Ovary (tissue), 10 donors: ENCODE measurements at places on chromosomes 1 and 21.
A peak's percentile ranks its signal among the peaks of the same experiment; 100 is the strongest.

DNA sequence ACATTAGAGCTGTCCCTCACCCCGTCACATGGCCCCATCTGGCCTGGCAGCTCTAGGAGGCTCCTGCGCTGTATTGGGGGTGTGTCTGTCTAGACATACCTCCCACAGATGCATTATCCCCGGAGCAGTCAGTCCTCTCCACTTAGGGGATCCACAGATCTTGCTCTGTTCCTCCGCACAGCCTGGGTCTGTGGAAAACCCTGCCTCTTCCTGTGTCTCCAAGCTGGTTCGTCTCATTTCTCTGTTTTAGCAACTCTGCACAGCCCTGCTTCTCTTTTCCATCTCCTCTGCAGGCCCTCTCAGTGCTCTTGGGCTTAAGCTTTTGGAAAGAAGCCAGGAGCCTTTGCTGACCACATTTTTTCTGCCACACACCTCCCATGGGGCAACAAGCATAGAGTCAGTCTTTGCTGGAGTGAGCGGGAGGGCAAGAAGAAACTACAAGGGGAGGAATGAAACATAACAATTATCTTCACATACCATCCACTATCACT lies 241.5 kb downstream of the FOXD2 start:
- DNase-seq, result no peak

- DNase-seq, result no peak
Observed at GRCh38 chr1:226692051-226692792, 46.9 kb downstream of the ITPKB start.

DNA sequence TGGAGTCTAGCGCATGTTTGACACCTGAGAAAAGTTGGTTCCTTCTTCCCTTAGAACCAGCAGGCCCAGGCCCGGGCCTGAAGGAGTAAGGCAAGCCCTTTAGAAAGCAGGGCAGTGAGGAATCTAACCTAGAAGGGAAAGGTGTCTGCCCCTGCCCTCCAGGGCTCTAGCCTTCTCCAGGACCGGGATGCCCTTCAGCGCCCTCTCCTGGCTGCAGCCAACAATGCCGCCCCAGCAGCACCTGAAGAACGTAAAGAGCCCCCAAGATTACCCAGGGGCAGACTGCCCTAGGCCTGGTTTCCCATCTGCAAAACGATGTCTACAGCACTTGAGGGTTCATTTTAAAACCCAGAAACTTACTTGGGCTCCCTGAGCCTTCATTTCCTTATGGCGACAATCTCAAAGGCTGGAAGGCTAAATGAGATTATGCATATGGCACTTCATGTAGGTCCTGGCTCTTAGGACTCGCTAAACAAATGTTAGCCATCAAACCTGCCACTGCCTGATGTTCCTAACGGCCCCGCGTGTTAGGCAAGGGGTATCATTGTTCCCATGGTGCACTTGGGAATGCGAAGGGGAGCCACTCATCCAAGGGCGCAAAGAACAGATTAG lies 106.7 kb upstream of the KLHDC7A start:
- DNase-seq, result no peak

DNA sequence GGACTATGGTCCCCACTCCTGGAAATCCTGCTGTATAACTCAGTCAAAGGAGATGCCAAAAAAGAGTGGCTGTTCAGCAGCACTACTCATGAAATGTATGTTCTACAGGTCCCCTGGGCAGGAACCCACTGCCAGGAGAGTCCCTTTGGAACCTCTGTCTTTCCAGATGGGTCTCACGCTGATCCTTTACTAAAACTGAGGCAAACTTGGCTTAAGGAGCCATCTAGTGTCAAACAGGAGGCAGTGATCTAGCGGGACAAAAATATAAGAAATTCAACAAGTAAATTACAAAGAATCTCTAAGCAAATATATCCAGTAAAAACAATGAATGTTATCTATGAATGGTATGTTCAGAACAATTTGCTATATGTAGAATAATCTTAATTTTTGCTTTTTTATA lies 80.5 kb upstream of the PRMT6 start:
- DNase-seq, result no peak

DNA sequence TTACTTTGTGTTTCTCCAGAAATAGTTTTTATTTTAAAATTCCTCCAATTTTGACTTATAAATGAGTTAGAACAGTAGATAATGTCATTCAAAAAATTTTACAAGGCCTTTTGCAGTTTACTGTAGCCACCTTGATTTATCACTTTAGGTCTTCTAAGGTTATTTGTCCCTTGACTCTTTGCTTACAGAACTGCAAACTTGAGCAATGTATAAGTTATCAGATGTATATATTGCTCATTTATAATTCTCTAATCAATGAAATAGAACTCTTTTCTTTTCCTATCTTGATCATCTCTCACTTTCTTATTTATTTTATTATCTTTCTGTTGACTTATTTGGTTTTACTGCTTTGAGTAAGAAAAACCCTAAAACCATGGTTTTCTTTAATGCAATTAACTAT lies 5.8 kb upstream of the SPTA1 start:
- DNase-seq, result no peak

- DNase-seq, result no peak
Observed at GRCh38 chr21:16642353-16642752, 870.5 kb upstream of the CXADR start.

DNA sequence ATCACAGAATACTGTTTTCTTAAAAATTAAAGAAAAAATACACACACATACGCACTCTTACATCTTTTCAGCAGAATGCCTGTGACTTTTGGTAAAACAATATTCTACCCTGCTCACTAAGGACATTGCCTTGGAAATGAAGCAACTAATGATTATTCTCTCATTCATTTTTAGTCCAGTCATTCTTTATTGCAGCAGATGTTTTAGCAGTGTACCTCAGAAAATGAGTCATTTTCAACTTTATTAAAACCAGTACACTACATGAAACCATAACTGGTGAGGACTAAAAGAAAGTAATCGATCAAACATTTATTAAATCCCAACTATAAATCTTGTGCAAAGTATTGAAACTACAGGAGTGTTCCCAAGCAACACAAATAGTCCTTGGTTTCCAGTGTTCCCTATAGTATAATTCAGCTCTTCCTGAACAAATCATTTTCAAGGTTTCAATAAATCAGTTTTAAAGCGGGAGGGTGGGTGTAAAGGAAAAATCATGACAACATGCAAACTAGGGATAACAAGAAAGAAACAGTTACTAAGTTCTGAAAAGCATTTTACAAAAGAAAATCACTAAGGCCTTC lies 114.2 kb downstream of the ADGRL4 start:
- DNase-seq, result no peak

DNA sequence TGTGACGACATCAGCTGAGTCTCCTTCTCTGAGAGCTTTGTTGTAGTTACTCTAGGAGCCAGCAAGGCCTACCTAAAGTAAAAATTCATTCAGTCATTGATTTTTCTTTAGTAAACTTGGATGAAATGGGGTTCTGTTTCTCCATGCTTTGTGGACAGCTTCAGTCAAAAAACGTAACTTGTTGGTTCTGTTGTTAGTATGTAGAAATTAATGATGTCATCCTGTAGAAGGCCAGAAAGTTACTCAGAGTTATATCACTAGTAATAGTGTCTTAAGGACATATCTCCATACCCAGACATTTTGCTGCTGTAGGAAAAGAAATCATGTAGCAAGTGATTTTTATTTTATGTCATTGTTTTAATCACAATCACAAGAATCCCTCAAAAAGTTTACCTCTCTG lies 43.0 kb downstream of the KDM1A start:
- DNase-seq, result no peak

DNA sequence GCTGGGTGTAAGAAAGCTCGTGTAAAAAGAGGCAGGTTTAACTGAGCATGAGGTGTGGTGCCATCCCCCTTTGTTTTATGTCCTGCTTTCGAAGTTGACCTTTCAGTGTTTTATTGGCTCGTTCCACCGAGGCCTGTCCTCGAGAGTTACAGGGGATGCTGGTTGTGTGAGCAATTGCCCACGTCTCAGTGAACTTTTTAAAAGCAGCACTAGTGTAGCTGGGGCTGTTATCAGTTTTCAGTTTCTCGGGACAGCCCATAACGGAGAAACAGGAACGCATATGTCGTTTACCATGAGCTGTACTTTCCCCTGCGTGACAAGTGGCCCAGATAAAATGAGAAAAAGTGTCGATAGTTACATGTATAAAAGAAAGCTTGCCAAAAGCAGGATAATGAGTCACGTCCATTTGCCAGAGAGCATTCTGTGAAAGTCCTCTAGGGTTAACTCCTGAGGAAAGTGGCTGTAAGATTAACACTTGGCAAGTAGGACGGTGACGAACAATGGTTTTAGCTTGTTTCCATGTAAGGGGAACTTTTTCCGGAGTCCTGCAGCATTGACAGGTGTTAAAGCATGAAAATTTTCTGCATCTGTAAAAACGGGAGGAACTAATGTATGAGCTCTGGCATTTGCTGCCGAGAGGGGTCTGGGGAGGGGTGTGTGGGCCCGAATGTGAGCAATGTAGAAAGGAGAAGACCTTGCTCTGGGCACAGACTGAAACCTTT lies 7.8 kb upstream of the LRRC47 start:
- no peak for DNase-seq

GRCh38 chr1:98054786-98055185 lies 134.0 kb upstream of the DPYD start:
- no peak for DNase-seq

DNA sequence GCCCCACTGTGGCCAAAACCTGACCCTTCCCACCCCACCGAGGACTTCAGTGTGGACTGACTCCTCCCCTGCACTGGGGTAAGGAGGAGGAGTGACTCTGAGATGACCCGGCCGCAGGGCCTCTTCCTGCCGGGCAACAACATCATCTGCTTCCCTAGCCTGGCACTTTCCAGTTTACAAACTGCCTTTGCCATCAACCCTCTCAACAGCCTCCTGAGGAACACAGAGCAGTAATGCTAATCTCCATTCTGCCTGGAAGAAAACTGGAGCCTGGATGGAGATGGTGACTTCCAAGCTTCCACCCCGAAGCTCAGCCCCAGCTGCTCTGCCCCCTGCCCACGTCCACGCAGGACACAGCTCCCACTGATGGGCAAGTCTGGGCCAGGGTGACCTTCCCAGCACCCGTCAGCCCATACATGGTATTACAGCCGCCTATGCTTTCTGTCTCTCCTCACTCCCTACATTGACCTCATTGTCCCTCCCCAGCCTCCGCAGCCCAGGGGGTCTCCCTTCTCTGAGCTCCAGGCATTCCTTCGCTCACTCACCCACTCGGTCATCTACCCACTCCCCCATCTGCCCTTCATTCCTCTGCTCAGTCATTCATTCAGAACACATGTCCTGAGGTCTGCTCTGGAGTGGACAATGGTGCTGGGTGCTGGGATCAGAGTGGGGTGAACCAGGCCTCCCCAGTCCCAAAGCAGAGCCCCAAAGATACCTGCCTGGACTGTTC lies 34.2 kb downstream of the RAP1GAP start:
- no peak for DNase-seq

- DNase-seq, result no peak
Observed at GRCh38 chr1:33410091-33410701, 20.7 kb downstream of the PHC2 start.

DNA sequence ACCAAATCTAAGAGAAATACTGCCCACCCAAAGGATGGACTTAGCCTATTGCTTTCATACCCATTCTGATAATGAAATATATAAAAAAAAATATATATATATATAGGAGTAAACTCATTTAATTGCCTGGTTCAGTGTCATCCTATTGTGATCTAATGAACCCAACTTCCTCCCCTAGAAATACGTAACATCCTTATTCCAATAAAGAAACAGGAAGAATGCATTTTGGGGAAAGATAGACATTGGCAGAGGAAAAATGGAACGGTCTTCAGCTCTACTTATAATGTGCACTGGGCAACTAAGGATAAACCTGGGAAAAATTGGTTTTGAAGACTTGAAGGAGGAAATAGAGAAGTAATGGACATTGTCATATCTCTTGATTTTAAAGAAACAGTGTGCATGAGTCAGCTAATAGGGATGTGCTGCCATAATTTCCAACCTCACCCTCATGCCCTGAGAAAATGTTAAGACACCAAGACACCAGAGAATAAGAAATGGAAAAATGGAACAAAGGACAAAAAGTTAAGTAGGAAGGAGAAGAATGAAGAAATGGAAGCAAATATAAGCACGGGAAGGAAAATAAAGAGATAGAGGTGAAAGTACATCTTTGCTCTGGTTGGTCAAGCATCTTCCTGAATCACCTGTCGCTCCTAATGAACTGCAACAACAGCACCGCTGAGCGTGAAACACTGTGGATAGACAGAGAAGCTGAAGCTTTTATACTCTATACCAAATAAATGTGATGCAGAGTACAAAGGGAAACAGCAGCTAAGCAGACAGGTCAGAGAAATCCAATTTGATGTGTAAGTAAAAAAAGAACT lies 5.4 kb downstream of the UBR4 start:
- no peak for DNase-seq

DNA sequence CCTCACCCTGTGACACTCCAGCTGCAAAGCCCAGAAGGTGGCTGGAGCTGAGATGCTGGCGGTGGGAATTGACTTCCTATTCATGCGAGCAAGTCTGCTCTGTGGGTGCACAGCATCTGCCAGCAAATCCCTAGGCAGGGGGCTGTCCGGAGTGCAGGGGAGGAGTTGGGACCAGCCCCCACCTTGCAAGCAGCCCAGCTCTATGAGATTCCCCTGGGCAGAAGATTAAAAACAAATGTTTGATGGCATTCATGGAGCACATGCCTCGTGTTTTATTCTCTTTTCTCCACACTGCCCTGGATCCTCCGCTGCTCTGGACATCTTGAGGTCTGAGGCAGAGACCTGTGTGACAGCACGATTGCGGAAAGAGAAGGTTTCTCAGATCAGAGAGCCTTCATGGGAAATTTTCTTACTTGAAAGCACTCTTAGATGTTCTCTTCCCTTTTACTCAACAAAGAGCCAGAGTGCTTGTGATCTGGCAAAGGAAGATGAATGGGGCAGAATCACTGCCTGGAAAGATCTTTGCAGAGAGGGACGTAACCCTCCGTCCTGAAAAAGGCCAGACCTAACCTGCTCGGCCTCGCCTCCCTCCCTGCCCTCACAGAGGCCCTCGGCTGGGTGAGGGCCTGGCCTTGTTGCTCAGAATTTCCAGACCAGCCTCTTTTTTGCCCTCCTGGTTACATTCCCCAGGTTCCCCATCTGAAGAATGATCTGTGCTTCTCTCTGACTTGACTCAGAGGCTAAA lies 597.1 kb downstream of the KIF26B start:
- DNase-seq, result no peak

GRCh38 chr1:118219438-118219837 lies 34.4 kb upstream of the SPAG17 start:
- DNase-seq, result no peak

GRCh38 chr1:66402194-66402593 lies 131.8 kb upstream of the SGIP1 start:
- peak; percentile 73 for DNase-seq

DNA sequence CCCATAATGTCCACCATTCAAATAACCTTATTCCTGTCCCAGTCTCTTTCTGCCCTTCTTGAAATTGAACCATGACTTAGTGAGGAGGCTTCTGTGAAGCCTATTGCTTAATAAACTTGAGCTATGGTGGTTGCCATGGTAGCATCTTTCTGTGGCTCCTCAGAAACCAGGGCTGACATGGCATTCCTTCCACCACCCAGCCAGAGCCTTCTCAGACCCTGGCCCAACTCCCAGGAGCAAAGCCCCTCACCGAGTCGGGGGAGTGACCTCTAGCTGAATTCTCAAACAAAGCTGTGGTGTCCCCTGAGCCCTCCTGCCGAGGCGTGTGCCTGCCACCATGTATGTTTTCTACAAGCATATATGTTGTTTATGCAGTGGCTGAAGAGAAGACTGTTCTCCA lies 259.1 kb downstream of the CACNA1E start:
- DNase-seq, result no peak
